ENCODE measurements at places on chromosomes 5 and 9.

GRCh38 chr9:111029260-111029659 lies 9.0 kb downstream of the LPAR1 start:
- no peak for DNase-seq

DNA sequence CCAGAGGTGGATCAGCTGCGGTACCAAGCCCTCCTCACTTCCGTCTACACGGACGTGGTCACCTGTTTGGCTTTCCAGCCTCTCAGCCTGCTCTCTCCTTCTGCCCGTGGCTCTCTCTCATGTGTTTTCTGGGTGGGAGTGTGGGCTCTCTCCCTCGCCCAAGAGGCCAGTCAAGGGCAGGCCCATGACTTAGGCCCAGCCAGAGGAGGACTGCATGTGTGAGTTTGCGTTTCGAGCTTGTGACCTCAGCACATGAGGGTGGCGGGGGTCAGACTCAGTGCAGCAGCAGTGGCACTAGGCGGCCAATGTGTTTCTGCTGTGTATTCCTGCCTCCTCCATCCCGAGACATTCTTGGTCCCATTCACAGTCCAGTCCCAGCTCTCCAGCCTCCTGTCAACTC lies 82.5 kb upstream of the SMIM23 start:
- DNase-seq = no peak

DNA sequence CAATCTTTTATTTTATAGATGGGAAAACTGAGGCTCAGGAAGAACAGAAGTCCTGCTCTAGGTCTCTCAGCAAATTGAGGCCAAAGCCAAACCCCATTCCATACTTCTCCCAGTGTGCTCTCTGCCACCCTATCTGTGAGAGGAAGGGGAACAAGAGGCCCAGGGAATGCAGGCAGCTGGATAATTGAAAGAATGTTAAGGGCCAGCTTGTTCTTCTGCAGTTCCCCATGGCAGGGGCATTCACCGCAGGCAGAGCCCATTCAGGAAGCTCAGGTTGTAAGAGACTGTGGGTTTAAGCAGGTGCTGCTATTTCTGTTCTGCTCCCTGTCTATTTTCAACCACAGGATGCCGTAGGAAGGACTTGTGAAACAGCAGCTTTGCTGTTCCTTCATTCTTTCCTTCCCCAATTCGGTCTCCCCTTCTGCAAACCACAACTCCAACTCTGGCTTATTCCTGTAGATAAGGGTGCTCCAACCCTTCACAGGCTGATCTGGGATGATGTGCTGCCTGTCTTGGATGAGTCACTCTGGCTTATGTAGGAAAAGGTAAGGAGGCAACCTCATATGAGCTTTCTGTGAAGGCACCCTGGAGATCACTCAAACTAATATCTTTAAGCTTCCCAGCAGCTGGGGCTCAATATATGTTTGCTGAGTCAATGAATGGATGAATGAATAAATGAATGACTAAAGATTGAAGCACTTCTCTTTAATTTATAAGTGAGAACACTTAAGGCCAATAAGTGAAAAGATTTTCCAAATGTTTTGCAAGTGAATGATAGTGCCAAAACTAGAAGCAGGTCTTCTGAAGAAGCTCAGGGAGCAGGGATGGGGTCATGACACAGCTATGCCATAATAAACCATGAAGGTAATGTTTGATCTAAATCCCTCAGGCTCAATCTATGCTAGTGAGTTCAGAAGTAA lies 377.6 kb downstream of the BRINP1 start:
- no peak for DNase-seq

DNA sequence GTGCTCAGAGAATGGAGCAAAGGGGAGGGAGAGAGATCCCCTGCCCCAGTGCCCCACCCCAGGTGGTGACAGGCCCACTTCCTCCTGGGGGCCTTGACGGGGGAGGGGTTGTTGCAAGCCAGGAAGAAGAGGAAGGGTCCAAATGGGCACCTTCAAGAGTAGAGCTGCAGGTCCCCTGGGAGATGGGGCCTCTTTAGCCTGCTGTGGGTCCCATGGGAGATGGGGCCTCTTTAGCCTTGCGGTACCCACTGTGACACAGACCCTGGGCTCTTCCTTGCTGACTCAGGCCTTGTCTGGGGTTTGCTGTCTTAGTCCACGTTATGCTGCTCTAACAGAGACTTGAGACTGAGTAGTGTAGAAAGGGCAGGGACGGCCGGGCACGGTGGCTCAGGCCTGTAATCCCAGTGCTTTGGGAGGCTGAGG lies 9.6 kb upstream of the TOR4A start:
- DNase-seq = no peak

GRCh38 chr9:136307215-136307750 lies 3.4 kb upstream of the CCDC187 start:
- no peak for DNase-seq

DNA sequence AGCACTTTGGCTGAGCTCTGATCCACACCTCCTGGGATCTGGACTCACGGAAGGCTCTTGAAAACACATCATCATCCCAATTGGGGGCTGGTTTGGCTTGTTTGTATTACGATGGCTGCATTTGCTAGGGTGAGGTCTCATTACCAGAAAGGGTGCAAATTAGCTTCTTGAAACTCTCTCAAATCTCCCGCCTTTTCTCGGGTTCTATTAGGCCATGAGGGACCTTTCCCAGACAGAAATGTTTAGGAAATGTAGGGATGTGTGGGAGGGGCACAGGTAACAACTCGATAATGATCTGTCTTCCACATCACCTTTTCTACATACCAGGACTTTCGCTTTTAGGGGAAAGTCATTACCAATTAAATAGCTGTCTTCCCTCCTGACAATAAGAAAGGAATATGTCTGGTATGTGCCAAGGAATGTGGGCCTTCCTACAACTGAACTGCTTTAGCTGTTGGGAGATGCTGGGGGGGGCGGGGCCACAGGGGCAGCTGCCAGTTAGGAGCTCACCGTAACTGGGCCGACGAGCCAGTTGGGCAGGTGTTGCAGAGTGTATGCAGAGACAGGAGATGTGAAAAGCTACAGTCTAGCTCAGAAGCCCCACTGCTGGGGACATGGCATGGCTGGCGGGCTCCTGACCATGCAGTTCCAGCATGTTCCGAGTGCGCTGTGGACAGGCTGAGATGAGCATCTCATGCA lies 71.2 kb downstream of the AK8 start:
- no peak for DNase-seq

- no peak for DNase-seq
Observed at GRCh38 chr5:172312286-172312685, 28.7 kb upstream of the UBTD2 start.

DNA sequence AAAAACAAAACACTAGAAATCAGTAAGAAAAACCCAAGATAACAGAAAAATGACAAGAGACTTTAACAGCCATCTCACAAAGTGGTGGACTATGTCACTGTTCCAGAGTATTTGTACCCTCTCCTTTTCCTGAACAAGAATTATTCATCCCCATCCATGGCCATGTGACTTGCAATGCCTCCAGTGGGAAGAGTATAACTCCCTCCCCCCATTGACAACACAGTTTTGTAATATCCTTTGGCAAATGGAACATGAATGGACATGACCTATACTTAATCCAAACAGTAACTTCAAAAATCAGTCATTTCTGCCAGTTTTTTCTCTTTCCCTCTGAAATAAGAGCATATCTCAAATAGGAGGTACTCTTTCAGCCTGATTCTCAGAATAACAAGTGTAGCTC lies 33.9 kb downstream of the PTBP3 start:
- no peak for DNase-seq

GRCh38 chr9:75230469-75230868 lies 142.2 kb downstream of the OSTF1 start:
- DNase-seq = no peak

DNA sequence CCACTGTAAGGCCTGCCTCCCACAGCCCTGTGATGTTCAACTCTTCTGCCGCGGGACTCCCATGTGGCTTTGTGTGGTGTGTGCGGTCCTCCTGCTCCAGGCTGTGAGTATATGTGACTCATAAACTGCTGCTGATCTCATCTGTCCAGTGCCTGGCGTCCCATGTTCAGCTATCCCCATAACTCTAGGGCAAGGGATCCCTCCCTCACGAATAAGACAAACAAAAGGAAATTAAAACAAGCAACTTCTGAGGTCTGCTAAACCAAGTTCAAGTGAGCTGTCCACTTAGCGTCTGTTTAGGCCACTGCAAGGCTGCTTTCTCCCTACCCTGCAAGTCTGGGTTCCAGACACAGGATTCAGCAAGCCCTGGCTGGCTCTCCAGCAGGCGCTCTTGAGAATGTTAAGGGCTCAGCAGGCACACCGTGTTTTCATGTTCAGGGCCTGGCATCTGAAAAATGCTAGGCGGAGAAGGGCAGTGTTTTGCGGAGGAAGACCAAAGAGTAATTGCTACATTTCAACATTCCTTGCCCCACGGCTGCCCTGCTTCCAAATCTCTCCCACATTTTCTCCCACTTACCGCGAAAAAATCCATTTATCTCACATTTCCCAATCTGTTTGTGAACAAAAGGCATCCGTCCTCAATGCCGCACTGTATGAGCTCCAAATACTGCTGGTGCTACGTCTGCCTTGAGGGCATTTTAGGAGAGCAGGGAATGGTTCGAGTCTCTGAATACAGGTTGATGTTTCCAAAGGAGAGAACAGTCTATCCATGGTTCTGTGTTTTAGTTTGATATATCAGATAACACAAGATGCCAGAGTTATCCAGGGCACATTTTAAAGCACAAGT lies 280.2 kb downstream of the SEMA5A start:
- DNase-seq = no peak

- DNase-seq = no peak
Observed at GRCh38 chr5:157571357-157571827, 4.2 kb downstream of the ADAM19 start.

GRCh38 chr5:59850766-59851165 lies 42.8 kb downstream of the PDE4D start:
- DNase-seq = no peak

DNA sequence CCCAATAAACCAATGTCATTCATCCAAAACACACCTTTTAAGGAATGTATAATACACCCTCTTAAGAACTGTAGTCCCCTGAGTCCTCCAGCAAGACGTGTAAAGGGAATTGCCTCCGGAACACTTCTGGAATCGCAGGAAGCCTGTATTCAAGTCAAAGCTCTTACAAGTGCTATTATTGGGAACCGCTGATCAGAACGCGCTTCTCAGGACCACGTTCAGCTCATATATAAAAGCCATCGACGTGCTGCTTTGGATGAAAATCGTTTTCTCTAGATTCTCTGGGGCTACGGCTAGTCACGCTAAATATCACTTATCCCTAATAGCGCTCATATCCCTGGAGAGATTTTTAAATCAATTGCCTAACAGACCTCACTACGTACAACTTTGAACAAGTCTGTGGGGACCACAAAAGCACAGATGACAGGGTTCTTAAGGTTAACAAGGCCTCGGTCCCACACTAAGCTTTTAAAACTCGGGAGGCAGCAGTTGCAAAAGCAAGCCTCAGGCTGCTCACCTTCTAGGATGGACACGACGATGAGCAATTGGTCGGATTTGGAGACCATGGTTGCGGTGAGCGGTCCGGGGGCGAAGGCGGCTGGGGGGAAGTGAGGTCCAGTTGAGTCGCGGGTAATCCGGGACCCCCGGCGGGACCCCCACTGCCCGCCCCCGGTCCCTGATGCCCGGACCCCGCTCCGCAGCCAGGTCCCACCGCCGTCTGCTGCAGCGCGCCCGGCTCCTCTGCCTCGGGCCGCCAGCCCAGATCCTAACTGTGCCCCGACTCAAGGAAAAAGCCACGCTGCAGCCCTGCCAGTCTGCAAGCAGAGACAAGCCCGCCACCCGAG lies 548 bp downstream of the CEP120 start:
- DNase-seq = peak; percentile 36

- no peak for DNase-seq
Observed at GRCh38 chr5:177499842-177500241, 2.4 kb upstream of the PDLIM7 start.

GRCh38 chr9:130884542-130885483 lies 11.8 kb downstream of the QRFP start:
- DNase-seq = no peak

DNA sequence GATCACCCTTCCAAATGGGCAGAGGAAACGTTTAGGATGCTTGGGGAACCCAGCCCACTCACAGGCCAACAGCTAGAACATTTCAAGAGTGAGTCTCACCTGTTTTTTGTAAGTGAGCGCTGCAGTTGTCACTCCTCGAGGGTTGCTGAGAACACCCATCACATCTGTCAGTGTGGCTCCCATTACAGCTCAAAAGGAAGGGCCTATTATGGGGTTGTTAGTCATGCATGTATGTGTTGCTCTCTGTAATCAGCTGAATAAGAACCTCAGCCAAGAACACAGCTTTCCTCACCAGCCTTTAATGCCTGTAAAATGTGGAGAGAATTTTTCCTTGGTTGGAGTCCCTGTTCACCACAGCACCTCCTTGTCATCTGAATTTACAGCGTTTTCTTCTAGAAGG lies 196.3 kb upstream of the KLF4 start:
- DNase-seq = no peak

DNA sequence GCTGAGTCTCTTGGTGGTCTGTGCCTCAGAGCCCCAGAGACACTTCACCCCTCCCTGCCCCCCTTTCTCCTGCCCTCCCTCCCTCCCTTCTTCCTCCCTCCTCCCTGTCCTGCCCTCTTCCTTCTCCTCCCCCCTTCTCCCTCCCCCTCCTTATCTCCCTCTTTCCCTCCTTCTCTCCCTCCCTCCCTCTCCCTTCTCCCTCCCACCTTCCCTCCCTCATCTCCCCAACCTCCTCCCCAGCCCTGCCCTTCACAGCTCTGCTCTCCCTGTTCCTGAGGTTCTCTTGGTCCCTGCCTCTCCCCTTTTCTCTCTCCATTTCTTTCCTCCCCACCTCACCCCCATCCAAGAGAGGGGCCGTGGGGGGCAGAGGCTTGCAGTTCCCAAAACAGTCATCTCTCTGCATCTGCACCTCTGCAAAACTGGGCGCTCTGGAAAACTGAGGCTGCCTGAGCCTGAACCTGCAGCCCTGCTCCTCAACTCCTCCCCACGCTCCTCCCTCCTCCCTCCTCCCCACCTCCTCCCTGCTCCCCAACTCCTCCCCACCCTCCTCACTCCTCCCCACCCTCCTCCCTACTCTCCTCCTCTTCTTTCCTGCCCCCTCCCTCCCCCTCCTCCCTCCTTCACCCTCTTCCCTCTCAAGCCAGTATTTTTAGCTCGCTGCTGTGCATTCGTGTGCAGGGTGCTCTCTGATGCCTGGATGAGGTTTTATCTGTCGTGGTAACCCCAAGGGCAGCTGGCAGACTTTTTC lies 219.1 kb downstream of the C9orf50 start:
- DNase-seq = no peak

DNA sequence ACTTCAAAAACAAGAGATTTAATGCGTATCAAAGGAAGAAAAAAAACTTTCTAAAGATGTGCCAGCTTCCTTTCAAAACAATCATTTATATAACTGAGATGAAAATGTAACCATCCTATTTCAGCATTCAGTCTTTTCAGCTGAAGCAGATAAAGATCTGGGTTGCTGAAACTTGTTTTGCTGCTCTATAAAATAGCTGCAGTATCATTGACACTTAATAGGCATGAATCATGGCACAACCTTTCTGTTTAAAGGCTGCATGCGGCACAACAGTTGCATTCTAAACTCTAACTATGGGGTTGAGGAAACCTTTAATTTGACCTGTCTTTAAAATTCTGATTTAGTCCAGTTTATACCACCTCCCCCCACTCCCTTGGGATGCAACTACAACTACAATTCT lies 196.7 kb downstream of the MPDZ start:
- DNase-seq = no peak

- DNase-seq = no peak
Observed at GRCh38 chr5:166845044-166845443, 1446.4 kb upstream of the WWC1 start.

- peak; percentile 75 for DNase-seq
Observed at GRCh38 chr9:132894346-132894745, 15.6 kb downstream of the SPACA9 start.

- no peak for DNase-seq
Observed at GRCh38 chr5:40555886-40556285, 123.8 kb upstream of the PTGER4 start.

GRCh38 chr9:89466451-89467277 lies 31.2 kb downstream of the SEMA4D start:
- no peak for DNase-seq

Measured in NCI-H1694 treated with DMSO at 0.1 percent for 48 hours (cell line).